Foreskin fibroblast (primary cell): ENCODE measurements at places on chromosomes 11 and 22.

GRCh38 chr11:74154620-74155281 is 16.1 kb downstream of the C2CD3 start:
- no peak for DNase-seq

DNA sequence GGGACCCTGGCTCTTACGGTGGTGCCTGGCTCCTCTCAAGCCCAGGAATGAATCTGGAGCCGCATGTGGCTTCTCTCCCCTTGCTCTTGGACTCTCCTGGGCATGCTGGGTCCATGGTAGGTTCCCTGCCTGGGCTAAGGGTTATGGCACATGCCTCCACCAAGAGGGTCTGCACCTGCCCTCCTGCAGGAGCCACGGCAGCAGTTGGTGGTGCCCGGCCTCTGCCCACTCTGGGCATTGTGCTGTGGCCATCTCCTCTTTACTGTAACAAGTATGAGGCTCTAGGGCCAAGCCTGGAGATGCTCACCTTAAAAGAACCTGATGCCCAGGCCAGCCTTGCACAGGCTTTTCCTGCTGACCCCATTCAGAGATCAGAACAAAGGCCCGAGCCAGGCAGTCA is 104.0 kb upstream of the PITPNB start:
- DNase-seq, result no peak

- no peak for DNase-seq
Observed at GRCh38 chr11:93614173-93614722, 47.2 kb upstream of the CEP295 start.

- peak; percentile 36 for DNase-seq
Observed at GRCh38 chr11:93005239-93005638, 35.8 kb downstream of the MTNR1B start.
